ENCODE measurements at places on chromosomes 2 and 18. TPM values are rescaled to one million over a fixed set of nuclear protein-coding genes. Genes with fewer than 3 reads are reported as not detected.

HTR2B gene
- 1.2 TPM for total RNA-seq

CAPN14 gene
- under 0.01 TPM for total RNA-seq

UGT1A3 gene
- total RNA-seq, result not detected

CYRIA gene
- total RNA-seq, result 27.4 TPM

RNF125 gene
- 0.09 TPM for total RNA-seq

TTC39C gene
- 3.4 TPM for total RNA-seq

ABCB11 gene
- 0.18 TPM for total RNA-seq

TRAPPC12 gene
- 43.8 TPM for total RNA-seq

ALKAL2 gene
- not detected for total RNA-seq

CFAP221 gene
- total RNA-seq, result not detected

RPIA gene
- 16.1 TPM for total RNA-seq

ANKRD29 gene
- 0.85 TPM for total RNA-seq

KIDINS220 gene
- 48.5 TPM for total RNA-seq

PECR gene
- total RNA-seq, result 4.0 TPM

MYOM1 gene
- 0.18 TPM for total RNA-seq

FBXO36 gene
- 0.75 TPM for total RNA-seq

BIN1 gene
- total RNA-seq, result 68.0 TPM

IL1RL2 gene
- not detected for total RNA-seq

MEP1B gene
- total RNA-seq, result 0.19 TPM

KLHL41 gene
- total RNA-seq, result 0.09 TPM

PTPRM gene
- 80.9 TPM for total RNA-seq

TPO gene
- total RNA-seq, result not detected

GRHL1 gene
- 0.63 TPM for total RNA-seq

PAIP2B gene
- total RNA-seq, result 0.54 TPM

NEU2 gene
- not detected for total RNA-seq

C2orf78 gene
- not detected for total RNA-seq

DSC2 gene
- total RNA-seq, result under 0.01 TPM

MAP3K19 gene
- not detected for total RNA-seq

TRIM43 gene
- total RNA-seq, result not detected

DYNAP gene
- not detected for total RNA-seq

OSBPL6 gene
- 3.9 TPM for total RNA-seq

CNGA3 gene
- not detected for total RNA-seq

INO80B gene
- total RNA-seq, result 8.5 TPM

TMEM163 gene
- total RNA-seq, result 6.6 TPM

CYP1B1 gene
- total RNA-seq, result 0.18 TPM

TSGA10 gene
- 1.0 TPM for total RNA-seq

TYMS gene
- total RNA-seq, result 25.2 TPM

CD8A gene
- not detected for total RNA-seq

SPDYA gene
- 1.3 TPM for total RNA-seq

VIT gene
- total RNA-seq, result 0.09 TPM

All from endothelial cell of coronary artery (primary cell).